Endothelial cell of umbilical vein (primary cell): ENCODE measurements at places on chromosomes 4 and X. TPM values are rescaled to one million over a fixed set of nuclear protein-coding genes. Genes with fewer than 3 reads are reported as not detected.

DNA sequence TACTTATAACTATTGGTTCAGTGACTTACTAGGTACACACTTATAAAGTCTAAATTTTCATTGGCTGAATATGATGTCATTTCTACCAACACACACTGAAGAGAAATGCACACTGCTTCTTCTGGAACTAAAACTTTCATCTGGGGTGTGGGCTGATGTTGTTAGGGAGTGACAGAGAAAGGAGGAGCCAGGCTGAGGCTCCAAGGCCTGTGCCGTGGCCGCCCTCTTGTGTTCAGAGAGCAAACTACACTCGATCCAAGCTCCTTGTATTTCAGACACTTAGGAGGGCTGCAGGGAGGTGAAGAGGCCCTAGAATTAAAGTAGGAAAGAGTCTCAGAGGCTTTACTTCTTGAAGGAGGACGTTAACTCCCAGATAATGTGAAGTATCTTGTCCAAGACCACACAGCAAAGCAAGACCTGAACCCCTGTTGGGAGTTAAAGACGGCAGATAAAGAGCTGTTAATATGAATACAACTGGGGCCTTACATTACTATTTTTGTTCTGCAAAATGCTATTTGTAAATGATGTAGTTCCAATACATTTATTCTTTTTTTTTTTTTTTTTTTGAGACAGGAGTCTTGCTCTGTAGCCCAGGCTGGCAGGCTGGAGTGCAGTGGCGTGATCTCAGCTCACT is 137.5 kb downstream of the AFAP1 start:
- no peaks in the 10 kb centered on the region for H3K27me3 ChIP-seq
- H3K36me3 ChIP-seq, result peaks cover 27% of the 10 kb centered on the region
- H3K27ac ChIP-seq, result no peak overlapping the region
- H3K4me1 ChIP-seq, result peaks cover 42% of the 10 kb centered on the region
- DNase-seq, result peak; percentile 86

DNA sequence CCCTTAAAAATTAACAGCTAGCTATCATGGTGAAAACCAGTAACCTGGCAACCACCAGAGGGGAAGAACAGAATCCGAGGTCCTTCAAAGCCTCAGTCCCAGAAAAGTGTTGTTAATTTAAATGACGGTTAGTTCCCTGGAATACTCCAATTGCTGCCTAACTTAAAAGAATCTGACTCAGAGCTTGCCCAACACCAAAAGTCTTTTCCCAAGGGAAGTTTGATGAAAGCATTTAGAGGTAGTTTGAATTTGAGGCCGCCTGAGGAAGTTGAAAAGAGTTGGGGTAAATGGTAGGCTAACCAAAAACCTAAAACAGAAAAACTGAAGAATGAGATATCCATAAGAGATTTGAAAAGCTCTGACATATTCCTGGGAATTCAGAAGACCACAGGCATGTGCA is 46.6 kb downstream of the IL13RA2 start:
- H3K27ac ChIP-seq, result no peak overlapping the region
- no peaks in the 10 kb centered on the region for H3K27me3 ChIP-seq
- no peak overlapping the region for H3K4me3 ChIP-seq
- H3K36me3 ChIP-seq, result no peaks in the 10 kb centered on the region
- H3K4me1 ChIP-seq, result no peaks in the 10 kb centered on the region
- DNase-seq, result no peak

DNA sequence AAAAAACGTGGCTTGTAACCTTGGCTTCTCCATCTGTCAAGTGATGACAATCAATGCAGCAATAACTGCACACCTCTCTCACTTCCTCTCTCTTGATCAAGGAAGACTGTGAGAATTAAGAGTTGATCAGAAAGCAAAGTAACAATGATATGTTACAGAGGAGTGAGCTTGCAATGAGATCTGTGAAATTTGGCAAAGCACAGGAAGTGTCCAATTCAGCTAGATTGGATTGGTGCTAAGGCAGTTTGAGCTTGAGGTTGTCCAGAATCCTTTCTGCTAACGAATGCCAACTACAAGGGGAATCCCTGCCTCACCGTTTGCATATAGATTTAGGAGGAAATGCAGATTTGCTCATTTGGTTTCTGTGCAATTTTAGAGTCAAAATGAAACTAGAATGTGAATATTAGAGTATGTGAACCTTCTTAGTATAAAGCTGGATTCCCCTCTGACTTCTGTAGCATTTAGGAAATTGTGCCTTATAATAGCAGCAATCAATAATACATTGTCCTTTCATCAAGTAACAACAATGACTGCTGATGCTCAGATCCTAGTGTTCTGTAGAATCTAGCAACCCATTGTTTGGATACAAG is 346.4 kb downstream of the PTTG2 start:
- peaks cover 2% of the 10 kb centered on the region for H3K4me1 ChIP-seq
- H3K4me3 ChIP-seq, result no peak overlapping the region
- H3K27me3 ChIP-seq, result no peaks in the 10 kb centered on the region
- H3K36me3 ChIP-seq, result no peaks in the 10 kb centered on the region

- no peak for DNase-seq
- no peaks in the 10 kb centered on the region for H3K27me3 ChIP-seq
- H3K27ac ChIP-seq, result no peak overlapping the region
- H3K36me3 ChIP-seq, result no peaks in the 10 kb centered on the region
- H3K4me3 ChIP-seq, result no peak overlapping the region
Observed at GRCh38 chrX:55167124-55167803, 52.9 kb upstream of the PAGE5 start.

TMEM31 gene
- not detected in 2 replicates for total RNA-seq

SLC10A7 gene
- 20.2 and 20.4 TPM in 2 replicates for total RNA-seq

- H3K27ac ChIP-seq, result peak within 1 kb of the TSS; percentile 9
- H3K4me3 ChIP-seq, result peak within 1 kb of the TSS; percentile 64
- no peaks in the 10 kb centered on the region for H3K36me3 ChIP-seq
- DNase-seq, result peak; percentile 63
- H3K4me1 ChIP-seq, result peaks cover 12% of the 10 kb centered on the region
- H3K27me3 ChIP-seq, result no peaks in the 10 kb centered on the region
Observed at GRCh38 chr4:5051278-5052203, at the start of gene STK32B. Gene STK32B, plus strand, starts transcription at chr4:5051480.

DNA sequence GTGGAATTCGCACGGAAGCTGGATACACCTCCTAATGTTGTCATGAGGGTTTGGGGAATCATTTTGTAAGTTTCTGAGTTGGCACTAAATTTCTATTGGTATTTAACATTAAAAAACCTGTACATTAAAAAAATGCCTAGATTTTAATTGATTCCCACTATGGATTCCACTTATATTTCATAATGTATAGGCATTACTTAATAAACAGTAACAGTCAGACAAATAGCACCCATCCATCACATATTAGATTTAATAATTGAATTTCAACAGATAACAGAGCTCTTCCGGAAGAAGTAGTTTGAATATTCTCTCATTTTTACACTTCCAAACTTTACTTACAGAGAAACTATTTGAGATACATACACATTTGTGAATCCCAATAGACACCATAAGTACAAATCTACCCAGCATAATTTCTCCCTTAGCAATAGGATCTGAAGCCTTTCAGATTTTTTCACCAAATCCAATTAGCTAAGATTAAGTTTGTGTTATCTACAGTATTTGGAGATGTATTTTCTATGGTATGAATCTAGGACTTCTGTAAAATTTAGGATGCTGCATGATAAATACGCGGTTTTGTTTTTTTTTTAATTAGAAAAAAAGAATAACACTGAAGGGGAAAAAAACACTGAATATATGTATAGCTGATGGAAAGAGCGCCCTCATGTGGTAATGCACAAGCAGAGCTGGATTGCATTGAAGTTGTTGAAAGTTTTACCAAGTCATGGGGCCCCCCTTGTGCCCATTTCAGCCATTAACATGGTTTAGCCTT is 12.2 kb upstream of the ODAM start:
- H3K36me3 ChIP-seq, result no peaks in the 10 kb centered on the region
- H3K27ac ChIP-seq, result no peak overlapping the region
- peak; percentile 53 for DNase-seq
- H3K4me3 ChIP-seq, result no peak overlapping the region
- H3K4me1 ChIP-seq, result no peaks in the 10 kb centered on the region
- H3K27me3 ChIP-seq, result no peaks in the 10 kb centered on the region

GRCh38 chr4:86442881-86443280 is 83.0 kb upstream of the MAPK10 start:
- H3K27ac ChIP-seq, result no peak overlapping the region
- peaks cover 3% of the 10 kb centered on the region for H3K27me3 ChIP-seq

GRCh38 chr4:180768610-180769009 is 1474.6 kb upstream of the TENM3 start:
- no peaks in the 10 kb centered on the region for H3K36me3 ChIP-seq
- H3K27me3 ChIP-seq, result no peaks in the 10 kb centered on the region
- H3K27ac ChIP-seq, result no peak overlapping the region
- no peaks in the 10 kb centered on the region for H3K4me1 ChIP-seq

GRCh38 chr4:187274153-187274552 is 550.5 kb upstream of the FAT1 start:
- H3K4me3 ChIP-seq, result no peak overlapping the region
- no peaks in the 10 kb centered on the region for H3K36me3 ChIP-seq
- no peak for DNase-seq

SATL1 gene
- total RNA-seq, result not detected in 2 replicates

DNA sequence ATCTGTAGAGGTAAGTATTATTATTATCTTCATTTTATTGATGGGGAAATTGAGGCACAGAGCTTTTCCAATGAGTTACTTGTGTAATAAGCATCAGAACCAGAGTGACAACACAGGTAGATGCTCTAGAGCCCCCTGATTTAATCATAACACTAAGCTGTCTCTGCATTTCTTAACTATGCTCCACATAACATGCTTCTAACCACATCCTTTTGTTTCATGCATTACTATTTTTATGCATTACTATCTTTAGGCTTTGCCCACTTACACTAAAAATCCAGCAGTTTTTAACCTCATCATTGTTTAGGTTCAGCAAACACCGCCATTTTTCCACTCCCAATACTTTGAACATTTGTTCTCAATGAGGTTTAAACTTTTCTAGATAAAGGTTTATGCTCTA is 1900.8 kb upstream of the PCDH10 start:
- H3K27ac ChIP-seq, result no peak overlapping the region
- H3K4me3 ChIP-seq, result no peak overlapping the region
- no peak for DNase-seq

SPANXN1 gene
- total RNA-seq, result not detected in 2 replicates

DNA sequence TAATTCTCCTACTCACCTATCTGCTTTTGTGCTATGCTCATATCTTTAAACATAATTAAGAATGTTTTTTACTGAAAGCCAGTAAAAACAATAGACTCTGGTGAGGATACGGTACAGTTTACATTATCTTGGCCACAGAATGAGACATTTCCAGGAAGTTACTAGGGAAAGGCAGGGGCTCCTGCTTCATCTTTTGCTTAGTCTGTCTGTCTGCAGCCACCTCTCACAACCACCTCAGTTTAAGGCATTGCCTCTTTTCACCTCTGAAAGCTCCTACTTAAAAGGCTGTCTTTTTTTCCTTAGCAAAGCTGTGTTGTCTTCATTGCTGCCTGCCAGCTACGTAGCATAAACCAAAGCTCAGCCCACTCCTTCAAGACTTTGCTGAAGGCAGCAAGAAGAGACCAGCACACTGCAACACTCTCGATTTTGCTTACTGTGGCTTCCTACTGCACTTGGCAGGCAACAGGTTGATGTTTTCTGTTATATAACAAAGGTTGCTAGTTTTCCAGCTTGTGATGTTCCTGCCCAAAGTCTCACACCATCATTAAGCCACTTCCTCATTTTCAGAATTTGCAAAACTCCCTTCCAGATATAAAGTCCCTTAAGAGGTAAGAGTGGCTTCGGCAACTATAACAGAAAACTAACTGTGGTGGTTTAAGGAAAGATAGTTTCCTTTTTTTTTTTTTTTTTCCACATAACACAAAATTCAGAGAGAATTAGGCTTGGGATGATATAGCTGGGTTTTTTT is 432.9 kb downstream of the GRXCR1 start:
- H3K27me3 ChIP-seq, result no peaks in the 10 kb centered on the region
- H3K4me3 ChIP-seq, result no peak overlapping the region
- no peaks in the 10 kb centered on the region for H3K36me3 ChIP-seq
- H3K4me1 ChIP-seq, result no peaks in the 10 kb centered on the region

DNA sequence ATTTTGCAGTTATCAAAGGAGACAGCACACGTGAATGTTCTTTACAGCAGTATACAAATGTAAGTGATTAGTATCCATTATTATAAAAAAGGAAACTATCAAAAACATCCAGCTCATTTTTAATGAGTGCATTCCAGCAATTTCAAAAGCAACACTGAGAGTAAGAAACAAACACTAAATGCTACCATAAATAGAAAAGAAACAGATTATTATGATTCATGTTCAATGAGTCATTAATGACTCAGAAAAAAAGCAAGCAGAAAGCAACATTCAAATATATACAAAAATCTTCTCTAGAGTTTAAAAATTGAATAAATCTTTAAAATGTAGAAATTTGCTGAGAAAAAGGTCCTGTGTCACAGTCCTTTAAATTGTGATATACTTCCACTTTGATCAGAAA is 346.5 kb upstream of the FMR1 start:
- H3K27me3 ChIP-seq, result no peaks in the 10 kb centered on the region
- no peaks in the 10 kb centered on the region for H3K36me3 ChIP-seq
- no peaks in the 10 kb centered on the region for H3K4me1 ChIP-seq
- H3K27ac ChIP-seq, result no peak overlapping the region
- no peak overlapping the region for H3K4me3 ChIP-seq
- DNase-seq, result no peak

DNA sequence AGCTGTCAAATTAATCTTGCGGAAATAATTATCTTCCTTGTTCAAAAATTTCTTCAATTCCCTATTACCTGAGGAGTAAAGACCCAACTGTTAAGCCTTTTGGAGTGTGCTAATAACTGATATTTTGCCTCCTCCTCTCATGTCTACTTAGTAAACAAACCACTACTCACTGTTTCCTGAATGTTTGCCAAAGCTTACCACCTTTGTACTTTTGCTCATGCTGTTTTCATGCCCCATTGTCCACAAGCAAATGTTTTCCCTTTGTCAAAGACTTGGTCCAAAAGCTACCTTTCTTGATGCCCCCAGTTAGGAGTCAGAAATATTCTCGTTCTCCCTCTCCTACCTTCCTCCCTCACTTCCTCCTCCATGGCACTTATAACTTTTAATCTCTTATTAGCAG is 226.1 kb downstream of the ENOX2 start:
- H3K36me3 ChIP-seq, result no peaks in the 10 kb centered on the region
- H3K4me1 ChIP-seq, result no peaks in the 10 kb centered on the region
- no peak overlapping the region for H3K4me3 ChIP-seq
- peak; percentile 72 for DNase-seq
- no peaks in the 10 kb centered on the region for H3K27me3 ChIP-seq

PNCK gene
- not detected in 2 replicates for total RNA-seq

GRCh38 chrX:40912166-40912565 is 173.1 kb upstream of the USP9X start:
- peaks cover 8% of the 10 kb centered on the region for H3K4me1 ChIP-seq
- no peak overlapping the region for H3K4me3 ChIP-seq
- no peak for DNase-seq
- no peak overlapping the region for H3K27ac ChIP-seq
- H3K27me3 ChIP-seq, result no peaks in the 10 kb centered on the region
- no peaks in the 10 kb centered on the region for H3K36me3 ChIP-seq

- DNase-seq, result no peak
- H3K4me1 ChIP-seq, result no peaks in the 10 kb centered on the region
- H3K27me3 ChIP-seq, result no peaks in the 10 kb centered on the region
- no peak overlapping the region for H3K27ac ChIP-seq
Observed at GRCh38 chr4:145927030-145927429, 11.6 kb downstream of the ZNF827 start.

- no peaks in the 10 kb centered on the region for H3K36me3 ChIP-seq
- no peak for DNase-seq
- no peaks in the 10 kb centered on the region for H3K4me1 ChIP-seq
- no peak overlapping the region for H3K27ac ChIP-seq
- no peaks in the 10 kb centered on the region for H3K27me3 ChIP-seq
Observed at GRCh38 chrX:152405561-152405960, 45.6 kb downstream of the GABRA3 start.

GRCh38 chr4:7207628-7208231 is 15.4 kb downstream of the SORCS2 start:
- no peaks in the 10 kb centered on the region for H3K36me3 ChIP-seq
- no peak overlapping the region for H3K27ac ChIP-seq
- no peaks in the 10 kb centered on the region for H3K27me3 ChIP-seq
- peaks cover 12% of the 10 kb centered on the region for H3K4me1 ChIP-seq
